HFFc6 (cell line): ENCODE measurements at places on chromosomes 13 and 19.
A peak's percentile ranks its signal among the peaks of the same experiment; 100 is the strongest.

DNA sequence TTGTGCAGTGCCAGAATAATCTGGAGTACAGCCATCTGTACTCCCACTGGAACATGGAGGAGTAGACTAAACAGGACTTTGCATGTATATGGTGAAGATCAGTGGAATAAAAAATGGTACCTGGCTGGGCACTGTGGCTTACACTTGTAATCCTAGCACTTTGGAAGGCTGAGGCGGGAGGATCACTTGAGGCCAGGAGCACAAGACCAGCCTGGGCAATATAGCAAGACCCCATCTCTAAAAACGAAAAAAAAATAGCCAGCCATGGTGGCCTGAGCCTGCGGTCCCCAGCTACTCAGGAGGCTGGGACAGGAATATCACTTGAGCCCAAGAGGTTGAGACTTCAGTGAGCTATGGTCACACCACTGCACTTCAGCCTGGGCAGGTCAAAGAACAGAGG lies 20.0 kb downstream of the UBA2 start:
- DNase-seq = no peak

- DNase-seq = no peak
Observed at GRCh38 chr13:42270857-42271215, 1.1 kb upstream of the AKAP11 start.

DNA sequence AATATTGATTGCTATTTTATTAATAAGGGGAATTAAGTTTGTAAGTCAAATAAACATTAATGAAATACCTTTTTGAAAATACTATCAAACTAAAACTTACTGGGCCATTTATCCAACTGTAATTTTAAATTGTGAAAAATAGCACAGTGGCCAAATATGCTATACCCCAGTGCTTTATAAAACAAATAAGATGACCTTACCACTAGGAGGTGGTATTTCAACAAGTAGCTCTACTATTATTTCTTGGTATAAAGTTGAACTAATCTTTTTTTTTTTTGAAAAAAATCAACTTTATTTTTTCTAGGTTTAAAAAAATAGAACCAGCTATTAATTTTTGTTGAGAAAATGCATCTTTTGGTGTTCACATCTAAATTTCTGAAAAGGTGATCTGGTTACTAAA lies 14.7 kb downstream of the LACC1 start:
- DNase-seq = no peak

DNA sequence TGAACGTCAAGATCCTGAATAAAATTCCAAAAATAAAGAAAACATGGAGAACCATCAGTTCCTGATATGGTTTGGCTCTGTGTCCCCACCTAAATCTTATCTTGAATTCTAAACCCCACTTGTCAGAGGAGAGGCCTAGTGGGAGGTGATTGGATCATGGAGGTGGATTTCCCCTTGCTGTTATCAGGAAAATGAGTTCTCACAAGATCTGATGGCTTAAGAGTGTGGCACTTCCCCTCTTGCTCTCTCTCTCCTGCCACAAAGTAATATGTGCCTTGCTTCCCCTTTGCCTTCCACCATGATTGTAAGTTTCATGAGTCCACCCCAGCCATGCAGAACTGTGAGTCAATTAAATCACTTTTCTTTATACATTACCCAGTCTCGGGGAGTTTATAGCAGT lies 827.4 kb downstream of the GPC5 start:
- DNase-seq = no peak

DNA sequence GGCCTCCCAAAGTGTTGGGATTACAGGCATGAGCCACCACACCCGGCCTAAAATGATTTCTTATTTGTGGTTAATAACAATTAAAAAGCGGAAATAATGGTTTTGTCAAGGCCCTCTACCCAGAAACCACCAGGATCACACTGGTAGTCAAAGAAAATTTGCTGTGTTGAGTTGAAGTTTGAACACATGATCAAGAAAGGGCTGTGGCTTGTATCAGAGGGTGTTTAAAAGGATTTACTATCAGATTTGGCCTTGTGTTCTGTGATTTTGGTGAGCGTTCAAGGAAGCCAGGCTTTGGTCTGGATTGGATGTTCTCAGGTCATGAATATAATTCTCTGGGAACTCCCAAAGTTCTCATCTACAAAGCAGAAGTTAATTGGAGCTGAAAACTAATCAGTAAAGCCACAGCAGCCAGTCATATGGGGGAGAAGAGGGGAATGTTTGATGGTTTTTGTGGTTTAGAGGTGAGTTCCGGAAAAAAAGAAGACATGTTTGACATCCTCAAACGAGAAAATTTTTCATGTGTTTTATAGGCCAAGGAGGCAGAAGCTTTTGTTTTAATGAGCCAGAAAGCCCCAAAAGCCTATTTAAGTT lies 10.6 kb upstream of the ZNF556 start:
- DNase-seq = no peak

GRCh38 chr19:8571006-8571411 lies 6.2 kb downstream of the MYO1F start:
- peak; percentile 77 for DNase-seq

DNA sequence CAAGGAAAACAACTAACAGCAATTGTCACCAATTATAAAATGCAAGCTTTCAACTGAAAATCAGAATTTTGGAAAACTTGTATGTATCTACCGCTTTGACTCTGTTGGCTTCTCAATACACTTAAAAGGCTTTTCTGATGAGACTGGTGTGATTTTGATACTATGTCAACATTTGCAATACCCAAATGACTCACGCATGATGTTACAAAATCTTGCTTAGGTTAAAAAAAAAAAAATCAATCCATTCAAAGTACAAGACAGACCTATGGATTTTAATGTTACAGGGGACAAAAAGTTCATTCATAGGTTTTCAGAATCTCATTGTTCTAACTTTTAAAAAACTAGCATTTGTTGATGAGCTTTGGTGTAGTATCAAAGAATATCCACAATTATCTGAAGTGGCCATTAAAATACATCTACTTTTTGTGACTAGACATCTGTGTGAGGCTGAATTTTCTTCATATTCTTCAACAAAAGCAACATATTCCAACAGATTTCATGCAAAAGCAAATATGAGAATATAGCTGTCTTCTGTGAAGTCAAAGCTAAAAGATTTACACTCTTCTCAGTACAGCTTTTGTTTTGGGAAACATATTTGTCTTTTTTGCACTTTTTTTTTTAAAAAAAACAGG lies 10.7 kb downstream of the ELF1 start:
- DNase-seq = peak; percentile 54

- peak; percentile 46 for DNase-seq
Observed at GRCh38 chr13:31629085-31629780, 110.1 kb upstream of the RXFP2 start.

GRCh38 chr13:42486711-42487198 lies 87.2 kb upstream of the TNFSF11 start:
- peak; percentile 55 for DNase-seq

DNA sequence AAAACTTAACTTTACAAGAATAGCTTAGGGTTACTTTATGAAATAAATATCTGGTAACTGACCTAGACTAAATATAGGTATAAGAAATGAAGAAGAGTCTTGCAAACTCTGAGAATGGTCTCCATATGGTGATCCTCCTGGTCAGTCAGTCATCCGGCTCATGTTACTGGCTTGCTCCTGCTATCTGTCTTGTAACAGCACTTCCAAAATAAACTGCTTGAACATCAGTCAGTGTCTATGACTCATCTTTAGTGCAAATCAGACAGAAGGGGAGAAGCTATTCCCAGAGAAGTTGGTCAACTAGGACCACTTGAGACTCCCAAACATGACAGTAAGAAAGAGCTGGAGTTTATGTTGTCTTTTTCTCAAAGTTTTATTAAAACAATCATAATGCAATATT lies 1550.9 kb downstream of the PCDH9 start:
- no peak for DNase-seq
